ENCODE measurements at places on chromosomes 1 and 21.

GRCh38 chr1:118185084-118185832 lies at the start of gene SPAG17:
SPAG17 (minus strand) TSS chr1:118185228; CDS start chr1:118185157, 71 bp downstream.
- DNase-seq: no peak

DNA sequence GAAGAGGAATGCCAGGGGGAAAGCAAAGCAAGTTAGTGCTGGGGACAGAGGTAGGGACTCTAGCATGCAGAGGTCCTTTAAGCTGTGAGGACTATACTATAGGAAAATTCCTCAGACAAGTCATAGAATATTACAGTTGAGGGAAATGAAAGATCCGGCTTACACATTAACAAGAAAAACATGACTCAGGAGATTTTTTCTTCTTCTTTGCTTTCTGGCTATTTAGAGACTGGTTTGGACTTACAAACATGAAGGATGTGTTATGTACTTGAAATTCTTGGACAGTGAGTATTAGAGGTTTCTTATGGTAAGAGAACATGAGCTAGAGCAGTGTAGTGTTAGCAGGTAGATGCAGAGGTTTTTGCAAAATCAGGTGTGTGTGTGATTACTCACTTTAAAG lies 24.9 kb downstream of the USP25 start:
- no peak for DNase-seq

GRCh38 chr1:67431156-67431765 lies 1.1 kb upstream of the SERBP1 start:
- no peak for DNase-seq

DNA sequence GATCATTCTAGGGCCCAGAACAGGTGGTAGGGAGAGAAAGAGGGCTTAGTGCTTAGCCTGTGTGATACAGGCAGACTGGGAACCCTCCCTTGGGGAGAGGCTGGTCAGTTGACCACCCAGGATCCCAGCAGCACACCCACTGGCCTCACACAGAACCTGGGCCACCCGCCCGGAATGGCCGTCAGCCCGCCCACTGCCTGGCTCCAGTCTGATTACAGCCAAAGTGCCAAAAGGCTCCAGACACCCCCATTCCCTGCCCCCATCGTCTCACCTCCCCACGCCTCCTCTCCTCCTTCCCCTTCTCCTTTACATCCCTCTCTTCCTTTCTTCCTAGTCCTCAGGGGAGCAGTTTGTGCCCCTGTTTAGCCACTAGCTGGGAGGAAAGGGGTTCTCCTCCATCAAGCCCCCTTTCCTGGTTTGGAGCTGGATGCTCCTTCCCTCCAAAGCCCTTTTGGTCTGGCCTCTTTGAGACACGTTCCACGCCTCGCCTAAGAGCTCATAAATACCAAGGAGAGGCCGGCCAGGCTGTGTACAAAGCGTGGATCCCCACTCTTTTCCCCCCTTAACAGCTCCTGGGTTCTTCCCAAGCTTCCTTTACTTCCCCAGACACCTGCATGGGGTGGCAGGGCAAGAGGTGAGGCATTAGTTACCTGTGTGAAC lies 4.6 kb upstream of the WNT2B start:
- DNase-seq: no peak

DNA sequence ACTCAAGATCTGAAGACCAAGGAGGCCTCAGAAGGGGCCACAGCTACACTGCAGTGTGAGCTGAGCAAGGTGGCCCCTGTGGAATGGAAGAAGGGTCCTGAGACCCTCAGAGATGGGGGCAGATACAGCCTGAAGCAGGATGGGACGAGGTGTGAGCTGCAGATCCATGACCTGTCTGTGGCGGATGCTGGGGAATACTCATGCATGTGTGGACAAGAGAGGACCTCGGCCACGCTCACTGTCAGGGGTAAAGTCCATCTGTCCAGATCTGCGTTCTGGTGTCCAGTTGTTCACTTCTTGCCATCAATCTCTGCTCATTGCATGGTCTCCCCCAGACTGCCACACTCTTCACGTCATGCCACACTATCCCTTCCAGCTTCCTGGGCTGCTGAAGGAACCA lies 90.6 kb downstream of the OBSCN start:
- DNase-seq: no peak

GRCh38 chr1:1157914-1158710 lies 15.6 kb upstream of the TTLL10 start:
- DNase-seq: no peak

DNA sequence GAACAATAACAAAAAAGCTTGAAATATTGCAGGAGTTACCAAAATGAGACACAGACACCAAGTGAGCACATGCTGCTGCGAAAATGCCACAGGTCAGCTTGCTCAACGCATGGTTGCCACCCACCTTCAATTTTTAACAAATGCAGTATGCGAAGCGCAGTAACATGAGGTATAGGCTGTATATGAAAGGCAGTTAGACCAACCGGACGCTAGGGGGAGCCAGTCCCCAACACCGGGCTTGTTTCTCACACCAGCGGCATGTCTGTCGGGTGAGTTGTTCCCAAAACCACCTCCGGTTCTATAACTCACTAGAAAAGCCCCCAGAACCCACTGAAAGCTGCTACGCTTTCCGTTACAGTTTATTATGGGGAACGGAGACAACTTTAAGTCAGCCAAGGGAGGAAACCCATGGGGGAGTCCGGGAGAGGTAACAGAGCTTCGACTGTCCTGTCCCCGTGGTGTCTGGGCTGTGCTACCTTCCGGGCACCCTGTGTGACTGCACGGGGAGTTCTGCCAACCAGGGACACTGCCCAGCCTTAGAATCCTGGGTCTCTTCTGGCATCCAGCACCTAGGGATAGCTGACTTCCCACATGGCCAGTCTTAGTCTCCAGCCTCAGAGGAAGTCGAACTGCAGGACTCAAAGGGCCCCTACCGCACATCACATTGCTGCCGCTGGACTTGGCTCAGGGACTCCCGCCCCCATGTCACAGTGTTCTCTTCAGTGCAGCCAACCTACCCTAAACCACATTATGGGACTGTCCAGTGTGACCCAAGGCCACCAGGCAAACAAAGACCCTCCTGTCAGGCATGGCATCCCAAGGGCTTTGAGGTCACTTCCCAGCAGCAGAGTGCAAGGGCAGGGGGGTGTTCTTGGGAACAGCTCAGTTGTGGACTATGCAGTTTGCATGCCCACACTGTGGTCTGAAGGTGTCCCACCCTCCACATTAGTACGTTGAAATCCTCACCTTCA lies 14.0 kb downstream of the RNF187 start:
- DNase-seq: peak; percentile 53

DNA sequence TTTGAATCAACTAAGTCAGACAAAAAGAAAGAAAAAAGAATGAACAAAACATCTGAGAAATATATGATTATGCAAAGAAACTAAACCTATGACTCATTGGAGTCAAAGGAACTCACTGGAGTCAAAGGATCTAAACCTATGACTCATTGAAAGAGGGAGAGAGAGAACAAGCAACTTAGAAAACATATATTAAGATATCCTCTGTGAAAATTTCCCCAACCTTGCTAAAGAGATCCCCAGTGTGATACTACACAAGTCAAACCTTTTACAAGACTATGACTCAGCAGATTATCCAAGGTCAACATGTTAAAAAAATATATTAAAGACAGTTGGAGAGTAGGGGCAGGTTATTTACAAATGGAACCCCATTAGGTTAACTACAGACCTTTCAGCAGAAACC lies 1538.3 kb downstream of the NCAM2 start:
- no peak for DNase-seq

DNA sequence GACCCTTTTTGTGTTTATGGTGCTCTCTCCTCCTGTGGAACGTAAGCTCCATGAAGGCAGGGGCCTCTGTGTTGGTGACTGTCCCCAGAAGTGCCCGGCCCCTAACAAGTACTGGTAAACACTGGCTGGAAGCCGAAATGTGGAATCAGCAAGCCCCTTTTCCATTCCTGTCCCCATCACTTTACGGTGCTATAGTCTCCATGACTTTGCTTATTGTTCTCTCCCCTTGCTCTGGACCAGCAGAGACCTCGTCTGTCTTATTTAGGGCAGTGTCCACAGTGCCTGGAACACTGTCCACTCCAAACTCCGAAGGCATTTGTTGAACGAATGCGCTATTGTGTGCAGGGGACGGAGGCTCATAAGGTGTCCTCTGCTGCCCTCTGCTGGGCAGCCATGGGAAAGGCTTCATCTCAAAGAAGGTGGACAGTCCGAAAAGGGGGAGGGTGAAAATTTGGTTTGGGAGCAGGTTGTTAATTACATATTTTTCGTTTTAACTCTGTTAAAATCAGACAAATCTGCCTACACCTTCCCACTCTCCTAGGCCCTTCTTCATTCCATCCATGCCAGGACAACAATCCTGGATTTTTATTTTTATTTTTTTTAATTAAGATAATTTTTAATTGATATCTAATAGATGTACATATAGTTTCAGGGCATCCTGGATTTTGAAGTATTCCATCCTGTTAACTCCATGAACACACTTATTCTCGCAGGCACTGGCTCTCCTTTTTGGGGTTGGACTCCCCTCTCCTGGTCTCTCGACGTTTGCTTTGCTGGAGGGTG lies 115.6 kb downstream of the PGBD5 start:
- DNase-seq: peak; percentile 50

DNA sequence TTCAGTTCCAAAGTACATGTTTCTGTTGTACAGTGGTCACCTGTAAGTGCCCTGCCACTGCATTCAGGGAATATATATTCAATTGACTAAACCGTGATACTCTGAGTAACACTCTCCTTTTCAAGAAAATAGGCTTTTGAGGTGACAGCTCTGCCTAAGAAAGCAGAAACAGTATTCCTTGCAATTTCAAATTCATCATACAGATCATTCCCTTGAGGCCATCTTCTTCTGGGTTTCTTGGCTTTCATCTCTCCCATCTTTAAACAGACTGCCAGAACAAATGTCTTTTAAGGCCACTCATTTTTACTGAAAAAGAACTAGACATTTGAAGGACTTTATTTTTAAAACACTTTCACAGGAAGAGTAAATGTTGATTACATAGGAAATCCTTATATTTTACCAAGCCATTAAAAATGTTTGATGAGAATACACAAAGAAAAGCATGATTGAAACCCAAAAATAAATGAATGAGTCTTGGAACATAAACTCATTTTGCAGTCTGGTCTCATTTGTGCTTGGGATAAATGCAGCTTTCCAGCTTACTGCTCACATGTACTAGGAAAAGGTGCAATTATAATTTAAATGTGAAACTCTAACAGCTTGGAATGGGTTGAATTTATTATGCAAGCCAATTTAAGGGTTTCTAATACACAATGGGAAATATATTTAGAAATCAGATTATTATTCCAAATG lies 34.7 kb downstream of the PLPPR5 start:
- no peak for DNase-seq

- DNase-seq: no peak
Measured at GRCh38 chr1:241638909-241639622, 1.1 kb downstream of the CHML start.

- DNase-seq: no peak
Measured at GRCh38 chr1:47298025-47298699, 15.8 kb downstream of the STIL start.

- no peak for DNase-seq
Measured at GRCh38 chr1:115314092-115314491, 24.0 kb downstream of the NGF start.

DNA sequence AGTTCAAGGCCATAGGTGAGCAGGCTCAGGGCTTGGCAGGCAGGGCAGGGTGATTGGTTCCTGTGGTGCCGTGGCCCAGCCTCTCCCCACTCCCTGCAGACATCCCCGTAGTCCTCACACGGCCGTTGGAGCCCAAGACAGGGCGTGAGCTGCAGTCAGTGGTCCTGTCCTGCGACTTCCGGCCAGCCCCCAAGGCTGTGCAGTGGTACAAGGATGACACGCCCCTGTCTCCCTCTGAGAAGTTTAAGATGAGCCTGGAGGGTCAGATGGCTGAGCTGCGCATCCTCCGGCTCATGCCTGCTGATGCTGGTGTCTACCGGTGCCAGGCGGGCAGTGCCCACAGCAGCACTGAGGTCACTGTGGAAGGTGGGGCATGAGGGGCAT lies 71.9 kb downstream of the OBSCN start:
- no peak for DNase-seq

GRCh38 chr1:115210302-115210711 lies 121.0 kb upstream of the TSPAN2 start:
- DNase-seq: no peak

- DNase-seq: no peak
Measured at GRCh38 chr1:225146478-225146877, 217.0 kb downstream of the DNAH14 start.

DNA sequence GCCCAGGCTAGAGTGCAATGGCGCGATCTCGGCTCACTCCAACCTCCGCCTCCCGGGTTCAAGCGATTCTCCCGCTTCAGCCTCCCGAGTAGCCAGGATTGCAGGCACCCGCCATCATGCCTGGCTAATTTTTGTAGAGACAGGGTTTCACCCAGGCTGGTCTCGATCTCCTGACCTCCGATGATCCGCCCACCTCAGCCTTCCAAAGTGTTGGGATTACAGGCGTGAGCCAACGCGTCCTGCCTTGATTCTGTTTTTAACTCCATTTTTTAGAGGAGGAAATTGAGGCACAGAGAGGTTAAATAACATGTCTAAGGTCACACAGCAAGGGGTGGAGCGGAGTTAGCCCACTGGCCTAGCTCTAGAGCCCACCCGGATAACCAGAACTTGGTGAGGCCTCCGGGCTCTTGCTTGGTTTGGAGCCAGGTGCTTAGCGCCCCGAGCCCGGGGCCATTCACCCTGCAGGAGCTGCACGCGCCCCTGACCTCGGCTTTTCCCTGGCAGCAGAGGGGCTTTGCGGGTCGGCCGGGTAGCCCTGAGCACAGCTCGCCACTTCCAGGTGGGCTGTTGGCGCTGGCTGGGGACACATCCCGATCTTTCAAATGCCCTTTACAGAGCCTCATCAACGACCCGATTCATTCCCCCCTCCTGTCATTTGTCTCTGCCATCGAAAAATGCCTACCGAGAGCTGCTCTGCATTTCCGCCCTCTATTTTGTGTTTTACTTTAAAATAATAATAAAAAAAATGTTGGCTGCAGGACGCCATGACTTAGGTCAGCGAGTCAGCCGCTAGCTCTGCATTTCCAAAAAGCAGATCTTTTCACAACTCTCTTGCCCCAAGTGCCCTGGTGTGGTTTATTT lies 11.2 kb downstream of the SIM2 start:
- DNase-seq: no peak

GRCh38 chr1:198563583-198563982 lies 23.1 kb upstream of the ATP6V1G3 start:
- DNase-seq: no peak

DNA sequence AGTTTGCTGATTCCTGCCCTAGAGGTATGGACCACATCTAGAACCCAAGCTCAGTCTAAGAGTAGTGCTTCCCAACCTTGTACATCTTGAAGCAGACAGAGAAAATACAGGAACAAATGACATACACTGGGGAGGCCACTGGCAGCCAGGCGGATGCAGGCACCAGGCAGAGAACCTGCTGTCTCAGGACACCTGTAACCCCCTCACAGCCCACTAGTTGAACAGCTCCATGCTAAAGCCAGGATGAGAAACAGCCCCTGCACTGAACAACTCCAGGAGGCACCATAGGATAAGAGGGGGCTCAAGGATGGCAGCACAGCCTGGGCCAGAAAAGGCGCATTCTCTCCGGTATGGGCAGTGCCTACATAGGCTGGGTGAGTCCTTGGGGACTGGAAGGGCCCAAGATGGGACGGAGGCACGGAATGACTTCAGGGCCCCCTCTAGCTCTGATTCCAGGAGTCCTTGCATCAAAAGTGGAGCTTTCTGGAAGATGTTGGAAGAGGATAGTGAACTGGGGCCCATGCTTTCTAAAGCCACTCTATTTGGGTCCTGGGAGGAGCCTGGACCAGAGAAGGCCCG lies 16.0 kb downstream of the MEF2D start:
- DNase-seq: no peak

- DNase-seq: no peak
Measured at GRCh38 chr1:188599313-188599712, 1770.6 kb downstream of the PLA2G4A start.

GRCh38 chr1:24961961-24962861 lies 32.1 kb upstream of the RUNX3 start:
- DNase-seq: no peak
